Fibroblast of the aortic adventitia (primary cell): ENCODE measurements at places on chromosomes 1 and 21. TPM values are rescaled to one million over a fixed set of nuclear protein-coding genes. Genes with fewer than 3 reads are reported as not detected.
A peak's percentile ranks its signal among the peaks of the same experiment; 100 is the strongest.

DNA sequence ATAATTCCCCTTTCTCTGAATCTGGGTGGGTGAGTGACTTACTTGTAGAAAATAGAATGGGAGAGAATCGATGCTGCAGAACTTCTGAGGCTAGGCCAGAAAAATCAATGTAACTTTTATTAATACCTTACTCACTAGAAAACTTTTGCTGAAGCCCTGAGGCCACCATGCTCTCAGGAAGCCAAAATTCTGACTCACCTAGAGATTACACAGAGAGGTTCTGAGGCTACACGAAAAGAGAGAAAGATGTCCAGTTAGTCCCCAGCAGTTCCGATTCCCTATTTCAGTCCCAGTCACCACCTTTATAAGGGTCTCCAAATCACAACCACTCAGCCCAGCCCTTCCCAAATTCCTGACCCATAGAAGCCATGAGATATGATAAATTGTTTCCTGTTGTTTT is 135.2 kb downstream of the NTPCR start:
- DNase-seq = peak; percentile 45

Gene CCDC185
- not detected in 2 replicates for total RNA-seq

Gene SPATA21
- not detected in 2 replicates for total RNA-seq

Gene GPR25
- total RNA-seq = not detected in 2 replicates

Gene NBL1
- total RNA-seq = 105 and 178 TPM in 2 replicates

- DNase-seq = no peak
These were observed 87.0 kb downstream of the GLUL start for GRCh38 chr1:182304627-182305026.

Gene GBP7
- not detected in 2 replicates for total RNA-seq

DNA sequence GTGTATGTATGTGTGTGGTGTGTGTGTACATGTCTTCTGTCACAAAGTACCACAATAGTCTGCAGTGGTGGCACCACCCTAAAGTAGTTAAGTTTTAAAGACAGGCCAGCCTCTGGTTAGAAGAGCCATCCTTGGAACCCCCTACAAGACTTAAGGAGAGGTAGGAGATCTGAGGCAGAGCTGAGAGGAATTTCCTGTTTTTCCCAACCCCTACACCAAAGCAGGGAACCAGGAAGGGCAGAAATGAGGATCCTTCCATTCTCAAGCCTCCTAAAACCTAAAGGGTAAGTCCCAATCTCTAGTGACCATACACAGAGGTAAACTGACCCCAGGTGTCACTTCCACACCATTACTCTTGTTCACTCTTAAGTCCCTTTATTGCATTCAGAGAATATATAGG is 11.1 kb downstream of the PEA15 start:
- no peak for DNase-seq

- no peak for DNase-seq
These were observed 73.9 kb downstream of the KLHDC7A start for GRCh38 chr1:18554597-18554996.
